Psoas muscle (tissue), 8 donors: ENCODE measurements at places on chromosomes 12 and 14.

DNA sequence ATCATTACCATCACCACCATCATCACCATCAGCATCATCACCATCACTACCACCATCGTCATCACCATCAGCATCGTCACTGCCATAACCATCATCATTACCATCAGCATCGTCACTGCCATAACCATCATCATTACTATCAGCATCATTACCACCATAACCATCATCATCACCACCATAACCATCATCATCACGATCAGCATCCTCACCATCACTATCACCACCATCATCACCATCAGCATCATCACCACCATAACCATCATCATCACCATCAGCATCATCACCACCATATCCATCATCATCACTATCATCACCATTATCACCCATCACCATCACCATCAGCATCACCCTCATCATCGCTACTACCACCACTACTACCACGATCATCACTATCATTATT, 493.9 kb upstream of the TBX3 start:
- no peak for DNase-seq

DNA sequence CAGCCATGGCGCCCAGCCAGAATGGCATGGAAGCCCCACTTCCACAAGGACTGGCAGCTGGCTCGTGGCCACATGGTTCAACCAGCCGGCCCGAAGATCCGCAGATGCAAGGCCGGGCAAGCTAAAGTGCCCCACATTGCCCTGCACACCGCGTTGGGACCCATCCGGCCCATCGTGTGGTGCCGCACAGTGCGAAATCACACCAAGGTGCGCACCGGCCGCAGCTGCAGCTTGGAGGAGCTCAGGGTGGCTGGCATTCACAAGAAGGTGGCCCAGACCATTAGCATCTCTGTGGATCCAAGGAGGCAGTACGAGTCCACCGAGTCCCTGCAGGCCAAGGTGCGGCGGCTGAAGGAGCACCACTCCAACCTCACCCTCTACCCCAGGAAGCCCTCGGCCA, 15.9 kb downstream of the CDC42BPB start:
- DNase-seq, result no peak

- DNase-seq, result no peak
Measured at GRCh38 chr12:67161322-67161918, 107.7 kb upstream of the CAND1 start.

- DNase-seq, result no peak
Measured at GRCh38 chr14:92599811-92600210, 86.2 kb downstream of the RIN3 start.
